Mesenteric fat pad (tissue), 1 donor: ENCODE measurements at places on chromosomes 6 and 20. TPM values are rescaled to one million over a fixed set of nuclear protein-coding genes. Genes with fewer than 3 reads are reported as not detected.

The MYBL2 gene
- total RNA-seq, result not detected

The NFATC2 gene
- 9.3 TPM for total RNA-seq

DNA sequence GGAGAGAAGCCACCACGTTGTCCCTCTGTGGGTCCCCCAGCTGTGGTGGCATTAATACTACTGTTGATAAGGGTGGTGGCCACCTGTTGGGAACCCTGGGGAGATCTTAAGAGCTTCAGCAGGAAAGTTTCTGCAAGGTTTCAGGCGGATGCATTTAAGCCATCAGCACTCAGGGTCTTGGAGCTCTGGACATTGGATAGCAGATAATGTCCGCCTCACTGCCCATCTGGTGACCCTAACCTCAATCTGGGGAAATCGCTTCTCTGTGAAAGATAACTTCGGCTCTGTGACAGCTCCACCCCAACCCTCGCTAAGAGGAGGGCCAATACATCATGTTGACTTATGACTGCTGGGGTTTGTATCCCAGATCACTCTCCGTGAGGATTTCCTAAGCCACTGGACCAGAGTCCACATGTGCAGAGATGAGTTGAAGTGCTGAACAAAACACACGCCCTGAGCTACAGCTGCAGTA, 92.9 kb downstream of the FOXC1 start:
- DNase-seq, result no peak

DNA sequence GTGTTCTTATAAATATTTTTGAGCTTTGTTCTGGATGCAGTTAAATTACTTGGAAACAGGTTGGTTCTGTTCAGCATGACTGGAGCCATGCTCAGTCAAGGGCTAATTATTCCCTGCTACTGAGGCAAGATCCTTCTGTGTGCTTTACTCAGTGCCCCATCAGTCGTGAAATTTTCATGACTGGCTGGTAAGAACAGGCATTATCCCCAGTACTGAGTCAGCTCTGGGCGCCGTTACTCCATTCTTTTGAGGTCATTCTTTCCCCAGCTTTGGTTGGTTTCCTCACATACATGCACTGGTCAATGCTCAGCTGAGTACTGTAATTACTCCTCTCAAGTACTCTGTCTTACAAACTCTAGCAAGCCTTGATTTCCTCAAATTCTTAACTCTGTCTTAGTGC, 71.3 kb downstream of the CDKAL1 start:
- DNase-seq, result no peak

DNA sequence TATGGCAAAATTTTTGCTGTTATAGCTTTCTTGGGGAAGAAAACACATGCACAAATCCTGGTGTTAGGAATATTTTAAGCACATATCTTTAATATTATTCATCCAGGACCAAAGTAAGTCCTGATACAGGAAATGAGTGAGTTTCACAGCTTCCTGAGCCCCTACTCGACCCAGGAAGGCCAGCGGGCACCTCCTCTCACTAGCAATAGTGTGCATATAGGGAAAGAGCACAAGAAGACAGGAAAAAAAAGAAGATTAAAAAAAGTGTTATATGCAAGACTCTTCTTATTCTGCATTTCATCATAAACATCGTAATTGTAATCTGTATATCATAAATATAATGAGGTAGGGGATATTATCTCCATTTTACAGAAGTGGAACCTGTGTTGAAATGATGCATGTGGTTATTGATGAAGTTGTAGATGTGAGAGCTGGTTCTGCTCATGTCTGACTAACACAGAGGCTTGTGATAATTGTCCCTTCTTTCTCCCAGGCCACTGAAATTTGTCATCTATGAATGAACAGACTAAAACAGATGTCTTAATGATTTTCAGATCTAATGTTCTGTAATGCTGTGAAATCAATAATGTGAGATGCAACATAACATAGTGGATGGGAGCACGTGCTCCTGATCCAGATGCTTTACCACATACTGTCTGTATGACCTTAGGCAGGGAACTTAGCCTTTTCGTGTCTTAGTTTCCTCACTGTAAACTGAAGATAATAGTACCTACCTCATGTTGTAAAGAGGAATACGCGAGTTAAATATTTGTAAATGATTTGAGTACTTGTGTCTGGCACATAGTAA, 101.2 kb downstream of the MYO6 start:
- DNase-seq, result no peak

GRCh38 chr6:90424580-90424979, 127.9 kb upstream of the BACH2 start:
- no peak for DNase-seq

- DNase-seq, result no peak
Measured at GRCh38 chr6:141677598-141678211, 455.0 kb upstream of the GJE1 start.
